ENCODE measurements at places on chromosomes 5 and 9.

- DNase-seq = no peak
Measured at GRCh38 chr9:97474372-97474925, 27.0 kb upstream of the TMOD1 start.

GRCh38 chr5:168364151-168364661, 72.8 kb downstream of the WWC1 start:
- no peak for DNase-seq

GRCh38 chr5:141879941-141880738, 1.9 kb upstream of the PCDH1 start:
- DNase-seq = no peak

GRCh38 chr9:121326901-121327613, 43.0 kb downstream of the STOM start:
- no peak for DNase-seq

- DNase-seq = no peak
Measured at GRCh38 chr5:113081881-113082546, 105.4 kb downstream of the DCP2 start.

DNA sequence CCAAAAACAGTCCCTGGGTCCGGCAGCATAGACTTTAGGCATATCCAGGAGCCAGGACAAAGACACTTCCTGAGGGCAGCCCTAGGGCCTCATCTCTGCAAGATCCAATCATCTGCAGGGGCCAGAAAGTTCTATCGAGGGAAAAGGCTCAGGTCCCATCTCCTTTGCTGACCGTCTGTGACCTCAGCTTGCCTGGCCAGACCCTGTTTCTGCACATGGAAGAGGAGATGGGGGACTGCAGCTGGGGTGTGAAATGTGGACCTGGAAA, 51.0 kb upstream of the FCN1 start:
- DNase-seq = no peak

DNA sequence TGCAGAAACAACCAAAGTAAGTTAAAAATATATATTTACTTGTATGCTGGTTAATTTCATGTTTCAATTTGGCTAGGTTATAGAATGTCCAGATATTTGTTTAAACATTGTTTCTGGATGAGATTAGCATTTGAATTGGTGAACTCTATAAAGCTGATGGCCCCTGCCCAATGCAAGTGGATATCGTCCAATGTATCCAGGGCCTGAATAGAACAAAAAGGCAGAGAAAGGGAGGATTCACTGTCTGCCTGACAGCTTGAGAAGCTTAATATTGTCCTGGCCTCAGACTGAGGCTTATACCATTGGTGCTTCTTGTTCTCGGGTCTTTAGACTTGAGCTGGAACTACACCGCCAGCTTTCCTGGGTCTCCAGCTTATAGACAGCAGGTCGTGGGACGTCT, 446.7 kb upstream of the ACTBL2 start:
- no peak for DNase-seq

- no peak for DNase-seq
Measured at GRCh38 chr9:91285729-91286353, 75.9 kb downstream of the AUH start.

DNA sequence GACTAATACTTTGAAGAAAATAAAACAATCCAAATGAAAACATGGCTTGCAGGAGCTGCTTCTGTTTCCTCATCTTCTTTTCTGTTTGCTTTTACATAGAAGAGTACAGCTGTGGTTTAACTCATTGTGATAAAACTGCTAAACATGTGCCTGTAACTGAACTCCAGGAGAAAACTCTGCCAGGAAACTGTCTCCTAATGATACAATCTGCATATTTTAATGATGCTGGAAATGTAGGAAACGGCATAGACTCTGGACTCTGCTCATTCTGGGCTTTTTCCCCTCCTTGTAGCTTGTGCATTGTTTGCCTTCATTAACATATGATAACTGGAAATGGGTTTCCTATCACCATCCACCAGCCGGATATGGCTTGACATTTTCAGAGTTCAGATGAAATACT, 813.3 kb upstream of the WWC1 start:
- no peak for DNase-seq

GRCh38 chr5:118557251-118557661, 431.1 kb downstream of the DTWD2 start:
- DNase-seq = no peak

DNA sequence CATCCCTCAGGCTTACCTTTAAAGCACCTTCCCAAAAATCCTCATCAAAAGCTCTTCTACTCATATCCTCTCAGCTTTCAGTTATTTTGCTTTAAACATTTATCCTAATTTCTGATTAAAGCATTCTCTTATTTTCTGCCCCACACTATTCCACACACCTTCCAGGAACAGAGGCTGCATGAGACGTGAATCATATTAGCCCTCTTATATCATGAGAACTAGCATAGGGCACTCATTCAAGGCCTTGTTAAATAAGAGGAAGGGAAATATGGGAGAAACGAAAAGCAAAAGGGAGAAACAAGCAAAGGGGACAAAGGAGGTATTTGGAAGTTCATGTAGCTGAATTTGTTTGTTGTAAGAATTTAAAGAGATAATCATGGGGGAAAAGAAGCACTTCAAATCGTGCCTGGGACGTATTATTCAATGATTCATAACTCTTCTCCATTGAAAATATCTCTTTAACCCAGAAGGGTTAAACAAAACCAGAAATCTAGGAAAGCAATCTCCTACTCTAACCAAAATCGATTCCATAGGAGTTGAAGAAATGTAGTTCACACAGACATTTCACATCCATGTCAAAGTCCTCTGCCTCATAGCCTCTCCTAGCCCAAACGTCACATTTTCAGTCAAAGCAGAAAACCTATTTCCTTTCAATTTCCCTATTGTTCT, 4.1 kb downstream of the ALDH1A1 start:
- no peak for DNase-seq

- no peak for DNase-seq
Measured at GRCh38 chr5:57067597-57067924, 106.3 kb upstream of the GPBP1 start.

- no peak for DNase-seq
Measured at GRCh38 chr5:88145221-88145610, 123.4 kb downstream of the TMEM161B start.

DNA sequence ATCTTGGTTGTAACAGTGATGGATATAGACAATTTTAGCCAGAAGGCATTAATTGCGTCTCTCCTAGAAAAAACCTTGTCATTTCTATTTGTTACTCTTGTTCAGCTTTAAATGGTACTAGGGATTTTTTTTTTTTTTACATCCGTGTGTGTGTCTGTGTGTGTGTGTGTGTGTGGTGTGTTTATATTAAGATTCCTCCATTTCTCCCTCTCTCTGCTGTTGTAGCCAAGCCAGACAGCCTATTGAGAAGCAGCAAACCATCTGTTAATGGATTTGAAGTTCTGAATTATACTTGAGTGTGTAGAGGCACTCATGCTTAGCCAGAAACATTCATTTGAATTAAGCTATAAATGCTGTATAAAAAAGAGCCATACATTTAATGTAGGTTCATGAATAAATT, 72.3 kb downstream of the SLF1 start:
- no peak for DNase-seq

GRCh38 chr9:94627287-94627686, 12.0 kb downstream of the FBP1 start:
- DNase-seq = no peak

- DNase-seq = no peak
Measured at GRCh38 chr5:82772281-82772680, 304.9 kb downstream of the TMEM167A start.

GRCh38 chr5:116212225-116212624, 127.4 kb downstream of the COMMD10 start:
- DNase-seq = no peak

GRCh38 chr5:179802950-179803562, 3.6 kb downstream of the MGAT4B start:
- no peak for DNase-seq

DNA sequence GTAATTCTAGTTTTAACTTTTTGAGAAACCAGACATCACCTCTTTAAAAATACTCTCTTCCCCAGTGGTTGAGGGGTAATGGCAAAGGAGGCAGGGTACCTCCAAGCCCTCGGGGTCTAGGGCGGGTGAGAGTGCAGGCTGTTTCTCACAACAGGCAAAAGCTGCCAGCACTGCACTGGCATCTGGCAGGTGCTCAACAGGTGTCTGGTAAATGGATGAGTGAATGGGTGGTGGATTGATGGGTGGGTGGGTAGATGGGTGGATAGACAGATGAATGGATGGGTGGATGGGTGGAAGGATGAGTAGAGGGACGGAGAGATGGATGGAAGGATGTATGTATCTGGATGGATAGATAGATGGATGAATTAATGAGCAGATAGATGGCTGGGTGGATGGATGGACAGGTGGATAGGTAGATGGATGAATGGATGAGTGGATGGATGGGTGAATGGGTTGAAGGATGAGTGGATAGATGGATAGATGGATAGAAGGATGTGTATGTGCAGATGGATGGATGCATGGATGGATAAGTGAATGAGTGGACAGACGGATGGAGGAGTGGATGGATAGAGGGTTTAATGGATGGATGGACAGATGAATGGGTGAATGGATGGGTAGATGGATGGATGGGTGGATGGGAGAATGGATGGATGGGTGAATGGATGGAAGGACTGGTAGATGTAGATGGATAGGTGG, 84.6 kb downstream of the COL5A1 start:
- no peak for DNase-seq

- DNase-seq = no peak
Measured at GRCh38 chr5:178165581-178165980, 11.9 kb upstream of the NHP2 start.

GRCh38 chr9:87648606-87649005, 77.3 kb upstream of the CTSL start:
- DNase-seq = no peak

DNA sequence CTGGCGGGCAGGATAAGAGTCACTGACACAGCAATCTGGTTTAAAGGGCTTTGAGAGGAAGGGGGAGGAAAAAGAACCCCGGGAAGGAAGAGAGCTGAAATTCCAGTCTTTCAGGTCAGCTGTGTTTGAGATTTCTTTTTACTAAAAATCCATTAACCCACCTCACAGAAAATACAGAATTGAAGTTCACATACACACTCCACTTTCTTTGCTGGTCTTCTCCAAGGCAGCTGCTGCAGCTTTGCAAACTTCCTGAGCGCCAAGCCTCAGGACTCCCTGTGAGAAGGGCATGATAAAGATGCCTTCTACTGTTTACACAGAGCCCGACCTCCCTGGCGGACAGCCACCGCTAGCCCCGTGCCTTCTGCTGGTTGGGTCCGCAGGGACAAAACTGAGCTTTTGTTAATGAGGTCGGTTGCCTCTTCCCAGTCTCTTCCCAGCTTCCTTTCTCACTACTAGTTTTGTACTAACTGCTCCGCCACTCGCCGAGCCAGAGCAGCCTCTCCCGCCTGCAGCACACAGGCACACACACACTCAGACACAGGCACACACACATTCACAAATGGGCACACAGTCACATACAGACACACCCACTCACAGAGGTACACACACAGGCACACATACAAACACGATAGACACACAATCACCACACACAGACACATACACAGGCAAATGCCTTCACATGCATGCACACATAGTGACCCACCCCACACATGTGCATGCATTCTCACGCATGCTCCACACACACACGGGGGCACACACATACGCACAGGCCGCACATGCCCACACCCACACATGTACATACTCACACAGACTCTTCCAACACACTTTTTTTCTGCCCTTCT, at the start of gene FREM1:
Gene FREM1 (minus strand): TSS at position 468 of the 845 bp plus-strand sequence. CDS start 41,451 bp downstream, outside the sequence.
- no peak for DNase-seq

GRCh38 chr5:157900644-157901043, 41.7 kb upstream of the CLINT1 start:
- no peak for DNase-seq

DNA sequence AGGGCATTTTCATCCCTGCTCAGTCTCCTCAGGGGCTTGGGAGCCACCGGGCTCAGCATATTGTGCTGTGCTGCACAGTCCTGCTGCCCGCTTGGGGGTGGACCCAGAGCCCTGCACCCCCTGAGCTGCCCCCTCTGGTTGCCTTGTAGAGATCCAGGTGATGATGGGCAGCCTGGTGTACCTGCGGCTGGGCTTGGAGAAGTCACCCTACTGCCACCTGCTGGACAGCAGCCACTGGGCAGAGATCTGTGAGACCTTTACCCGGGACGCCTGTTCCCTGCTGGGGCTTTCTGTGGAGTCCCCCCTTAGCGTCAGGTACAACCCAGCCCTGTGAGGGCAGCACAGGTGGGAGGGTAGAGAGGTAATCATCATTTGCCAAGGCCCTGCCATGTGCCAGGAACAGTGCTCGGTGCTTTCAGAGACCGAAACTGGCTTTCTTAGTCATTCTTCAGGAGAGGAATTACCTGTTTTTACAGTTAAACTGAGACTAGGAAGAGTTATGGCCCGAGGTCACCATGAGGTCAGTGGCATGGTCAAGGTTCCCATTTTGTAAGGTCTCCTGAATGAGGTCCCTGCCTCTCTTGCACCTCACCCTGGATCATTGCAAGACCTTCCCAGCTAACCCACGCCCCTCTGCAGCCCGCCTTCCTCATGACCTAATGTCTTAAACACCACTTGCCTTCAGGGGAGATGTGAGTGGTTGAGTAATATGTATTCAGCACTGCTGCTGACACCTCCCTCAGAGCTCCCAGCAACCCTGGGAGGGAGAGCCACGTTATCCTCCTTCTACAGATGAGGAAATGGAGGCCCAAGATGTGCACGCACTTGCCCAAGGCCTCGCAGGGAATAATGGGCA, 7.5 kb downstream of the NHP2 start:
- DNase-seq = peak; percentile 57

All from activated CD8-positive, alpha-beta memory T cell treated with anti-CD3 and anti-CD28 coated beads for 1 hour (primary cell).